ENCODE measurements at places on chromosomes 4 and X.

DNA sequence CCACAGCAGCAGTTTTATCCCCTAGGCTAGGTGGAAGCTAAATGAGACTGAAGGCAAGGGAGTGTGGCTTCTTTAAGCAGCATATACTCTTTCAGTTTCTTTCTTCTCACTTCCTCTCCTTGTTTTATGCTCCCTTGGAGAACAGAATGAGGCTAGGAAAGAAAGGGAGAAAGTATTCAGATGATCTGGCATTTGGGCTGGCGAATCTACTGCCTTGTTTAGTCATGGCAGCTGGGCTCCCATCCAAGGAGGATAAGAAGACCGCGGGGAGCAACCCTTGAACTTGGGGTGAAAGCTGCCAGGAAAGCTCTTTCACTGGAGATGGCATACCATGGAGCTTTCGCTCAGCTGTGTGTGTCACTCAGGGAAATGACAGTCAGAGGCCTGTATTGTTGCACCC lies 72.1 kb downstream of the ARHGEF38 start:
- DNase-seq, result no peak

- DNase-seq, result no peak
These were observed 271.6 kb downstream of the DTHD1 start for GRCh38 chr4:36553029-36553428.

DNA sequence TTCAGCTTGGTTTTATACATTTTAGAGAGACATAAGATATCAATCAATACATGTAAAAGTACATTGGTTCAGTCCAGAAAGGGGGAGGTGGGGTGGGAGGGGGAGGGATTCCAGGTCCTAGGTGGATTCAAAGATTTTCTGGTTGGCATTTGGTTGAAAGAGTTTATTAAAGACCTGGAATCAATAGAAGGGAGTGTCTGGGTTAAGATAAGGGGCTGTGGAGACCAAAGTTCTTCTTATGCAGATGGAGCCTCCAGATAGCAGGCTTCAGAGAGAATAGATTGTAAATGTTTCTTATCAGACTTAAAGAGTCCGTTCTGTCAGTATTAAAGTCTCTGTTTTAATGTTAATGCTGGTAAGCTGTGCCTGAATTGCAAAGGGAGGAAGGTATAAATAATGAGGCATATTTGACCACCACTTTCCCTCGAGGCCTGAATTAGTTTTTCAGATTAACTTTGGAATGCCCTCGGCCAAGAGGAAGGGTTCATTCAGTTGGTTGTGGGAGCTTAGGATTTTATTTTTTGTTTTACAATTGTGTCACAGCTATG lies 169.9 kb downstream of the AASDH start:
- DNase-seq, result no peak

GRCh38 chr4:138513535-138513934 lies 271.4 kb upstream of the SLC7A11 start:
- DNase-seq, result no peak

- no peak for DNase-seq
These were observed 1.4 kb downstream of the INTU start for GRCh38 chr4:127634181-127634580.

DNA sequence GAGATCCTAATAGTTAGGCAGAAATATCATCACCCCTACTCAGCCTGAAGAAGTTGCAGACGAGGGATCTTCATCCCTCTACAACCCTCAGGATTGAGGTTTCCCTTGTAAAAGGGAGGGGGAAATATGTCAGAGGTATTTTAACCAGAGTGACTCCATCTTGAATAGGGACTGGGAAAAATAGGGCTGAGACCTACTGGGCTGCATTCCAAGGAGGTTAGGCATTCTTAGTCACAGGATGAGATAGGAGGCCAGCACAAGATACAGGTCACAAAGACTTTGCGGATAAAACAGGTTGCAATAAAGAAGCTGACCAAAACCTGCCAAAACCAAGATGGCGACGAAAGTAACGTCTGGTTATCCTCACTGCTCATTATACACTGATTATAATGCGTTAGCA lies 17.5 kb downstream of the IL13RA2 start:
- DNase-seq, result no peak

- no peak for DNase-seq
These were observed 112.5 kb upstream of the BMP3 start for GRCh38 chr4:80918004-80918403.

DNA sequence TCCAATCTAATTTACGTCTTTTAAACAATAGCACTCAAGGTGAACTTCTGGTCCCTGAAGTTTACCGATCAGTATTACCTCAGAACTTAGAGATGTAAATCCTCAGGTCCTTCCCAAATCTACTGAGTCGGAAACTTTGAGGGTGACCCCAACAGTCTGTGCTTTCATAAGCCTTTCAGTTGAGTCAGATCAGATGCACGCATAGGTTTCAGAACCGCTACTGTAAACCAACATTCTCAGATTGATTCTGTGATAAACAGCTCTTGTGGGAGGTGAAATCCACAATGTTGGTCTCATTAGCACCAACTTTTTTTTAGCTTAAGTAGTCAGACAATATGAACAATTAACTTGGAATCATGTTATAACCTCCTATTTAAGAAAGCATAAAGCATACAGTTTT lies 86.0 kb downstream of the WWC2 start:
- DNase-seq, result no peak

DNA sequence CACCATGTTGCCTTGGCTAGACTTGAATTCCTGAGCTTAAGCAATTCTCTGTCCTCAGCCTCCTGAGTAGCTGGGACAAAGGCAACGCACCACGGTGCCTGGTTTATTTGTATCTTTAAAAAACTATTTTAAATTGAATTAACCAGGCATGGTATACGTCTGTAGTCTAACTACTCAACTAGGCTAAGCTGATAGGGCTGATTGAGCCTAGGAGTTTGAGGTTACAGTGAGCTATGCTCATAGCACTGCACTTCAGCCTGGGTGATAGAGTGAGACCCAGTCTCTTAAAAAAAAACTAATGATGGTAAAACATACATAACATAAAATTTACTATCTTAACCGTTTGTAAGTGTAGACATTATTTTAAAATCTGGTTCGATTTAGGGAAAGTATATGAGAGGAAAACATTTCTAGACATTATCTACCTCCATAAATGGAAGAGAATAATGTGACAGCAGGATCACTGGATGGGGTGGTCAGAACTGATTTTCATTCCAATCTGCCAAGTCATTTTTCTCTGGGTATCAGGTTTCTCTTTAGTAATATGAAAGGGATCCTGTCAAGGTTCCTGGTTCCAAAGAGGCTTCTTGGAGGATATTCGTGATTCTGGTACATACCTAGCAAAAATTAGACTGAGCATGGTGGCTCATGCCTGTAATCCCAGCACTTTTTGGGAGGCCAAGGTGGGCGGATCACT lies 8.7 kb upstream of the ITGB1BP2 start:
- DNase-seq, result no peak
